ENCODE measurements at places on chromosomes 2 and 18.

DNA sequence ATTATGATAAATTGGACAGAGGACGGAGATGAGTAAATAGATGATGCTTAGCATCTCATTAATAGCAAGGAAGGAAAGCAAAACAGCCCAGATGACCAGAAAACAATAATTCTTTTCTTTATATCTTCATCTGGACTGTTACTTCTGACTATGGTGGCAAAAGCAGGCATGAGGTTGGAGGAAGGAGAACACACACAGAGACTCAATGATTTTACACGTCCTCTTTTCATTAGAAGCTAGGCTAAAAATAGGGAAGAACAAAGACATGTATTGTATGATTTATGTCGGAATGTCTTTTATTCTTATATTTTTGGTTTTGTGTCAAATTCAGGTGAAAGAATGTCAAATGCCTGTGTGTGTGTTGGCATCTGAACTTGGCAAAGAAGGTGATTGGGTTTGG, 137.1 kb downstream of the MAP2 start:
- DNase-seq: no peak

- DNase-seq: no peak
These were observed 850 bp downstream of the DNAJB2 start for GRCh38 chr2:219279916-219280516.

- DNase-seq: no peak
These were observed 77.7 kb downstream of the GULP1 start for GRCh38 chr2:188369365-188369764.

- DNase-seq: peak; percentile 70
These were observed 9.3 kb upstream of the THADA start for GRCh38 chr2:43605079-43605655.

DNA sequence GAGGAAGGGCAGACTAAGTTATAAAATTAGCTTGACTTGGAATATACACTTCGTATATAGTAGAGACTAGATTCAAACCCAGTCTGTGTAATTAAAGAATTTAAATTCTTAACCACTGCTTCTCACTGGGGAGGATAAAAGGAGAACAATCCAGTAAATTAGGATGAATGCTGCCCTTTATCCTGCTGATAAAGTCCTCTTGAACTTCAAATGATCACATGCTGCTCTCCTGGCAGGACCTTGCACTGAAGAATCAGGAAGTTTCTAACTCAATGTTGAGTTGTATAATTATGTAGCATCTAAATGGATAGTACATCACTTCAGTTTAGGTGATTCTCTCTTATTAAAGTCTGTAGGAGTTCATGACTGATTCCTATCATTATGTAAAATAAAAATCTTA, 1179.7 kb downstream of the DSC3 start:
- no peak for DNase-seq

DNA sequence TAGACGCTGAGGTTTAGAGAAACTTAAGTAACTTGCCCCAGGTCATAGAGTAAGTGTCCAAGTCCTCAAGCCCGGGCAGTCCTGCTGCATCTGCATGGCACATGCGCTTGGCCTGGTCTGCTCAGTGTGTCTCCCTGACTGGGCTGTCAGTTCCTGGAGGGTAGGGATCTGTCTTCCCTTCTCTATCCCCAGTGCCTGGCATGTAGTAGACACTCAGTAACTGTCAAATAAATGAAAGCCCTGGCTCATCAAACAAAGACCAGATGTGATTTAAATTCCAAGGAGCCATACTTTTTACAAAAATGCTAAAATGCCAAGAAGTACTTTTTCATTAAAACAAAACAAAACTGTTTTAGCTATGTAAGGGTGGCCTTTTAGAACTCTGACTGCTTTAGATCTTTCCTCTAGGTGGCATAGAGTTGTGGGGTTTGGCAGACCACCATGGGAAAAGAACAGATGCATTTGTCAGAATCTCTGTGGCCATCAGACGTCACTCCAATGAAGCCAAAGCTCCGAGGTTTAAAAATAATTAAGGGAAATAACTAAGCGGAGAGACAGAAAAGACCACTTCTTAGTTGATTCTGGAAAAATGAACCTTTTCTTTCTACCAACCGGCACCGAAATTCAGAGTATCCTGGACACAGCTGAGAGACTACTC, 34.0 kb downstream of the EPAS1 start:
- no peak for DNase-seq

DNA sequence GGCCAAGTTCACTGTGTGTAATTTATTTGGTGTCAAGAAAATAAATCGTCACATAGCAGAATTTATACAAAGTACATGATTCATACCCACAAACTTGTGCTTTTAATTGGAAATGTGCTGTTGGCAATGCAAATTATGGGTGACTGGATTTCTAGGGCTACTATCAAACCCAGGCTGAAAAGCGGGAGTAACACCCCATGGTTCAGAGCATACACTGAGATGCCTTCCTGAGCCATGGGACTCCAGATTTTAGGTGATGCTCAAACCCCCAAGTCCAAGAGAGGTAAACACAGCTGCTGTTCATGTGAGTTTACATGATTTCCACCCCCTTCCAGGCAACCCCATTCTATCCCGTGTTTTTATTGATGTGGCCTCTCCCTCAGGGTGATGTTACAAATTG, 565.9 kb upstream of the ID2 start:
- DNase-seq: no peak

- no peak for DNase-seq
These were observed 2.1 kb upstream of the VWA3B start for GRCh38 chr2:98084869-98085238.

GRCh38 chr2:53460347-53460746, 307.3 kb upstream of the CHAC2 start:
- DNase-seq: no peak

GRCh38 chr2:223560749-223561435, 41.3 kb downstream of the SCG2 start:
- DNase-seq: no peak

- DNase-seq: peak; percentile 18
These were observed 180.2 kb upstream of the KLHL29 start for GRCh38 chr2:23204685-23205242.

GRCh38 chr2:134677856-134678756, 40.7 kb downstream of the TMEM163 start:
- no peak for DNase-seq

GRCh38 chr2:25617948-25618646, 55.3 kb downstream of the DTNB start:
- peak; percentile 35 for DNase-seq

- DNase-seq: no peak
These were observed 731.7 kb upstream of the ID2 start for GRCh38 chr2:7950035-7950612.

DNA sequence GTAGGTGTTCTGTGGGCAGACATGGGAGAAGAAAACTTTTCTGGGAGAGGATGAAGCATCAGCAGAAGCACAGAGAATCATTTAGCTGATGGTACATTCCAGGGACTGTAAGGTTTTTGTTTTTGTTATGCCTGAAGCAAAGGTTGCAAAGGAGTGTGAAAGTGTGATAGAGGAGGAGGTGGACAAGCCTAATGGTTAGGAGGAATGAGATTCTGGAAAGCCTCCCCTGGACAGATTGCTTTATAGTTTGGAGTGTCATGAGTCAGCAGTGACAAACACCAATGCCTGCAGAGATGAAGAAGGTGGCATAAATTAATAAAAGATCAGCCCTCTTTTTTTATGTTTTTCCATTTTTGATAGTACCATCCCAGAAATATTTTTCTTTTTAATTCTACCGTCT, 171.6 kb upstream of the BOD1L2 start:
- DNase-seq: no peak

DNA sequence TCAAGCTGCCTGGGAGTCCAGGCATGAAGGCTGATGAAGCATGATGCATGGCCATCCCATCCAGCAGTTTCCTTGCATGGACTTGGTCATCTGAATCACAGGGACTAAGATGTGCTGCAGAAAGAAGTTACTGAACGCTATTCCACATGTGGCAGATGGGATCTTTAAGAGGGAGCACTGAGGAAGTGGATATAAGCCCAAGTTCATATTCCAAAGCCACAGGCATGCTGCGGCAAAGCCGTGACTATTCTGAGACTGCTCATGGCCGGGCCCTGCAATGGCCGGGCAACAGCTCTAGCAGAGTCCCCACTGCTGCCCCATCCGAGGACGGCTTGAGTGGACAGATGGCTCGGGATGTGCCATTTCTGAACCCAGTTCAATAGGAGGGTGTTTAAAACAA, 61.5 kb downstream of the STPG4 start:
- DNase-seq: no peak

DNA sequence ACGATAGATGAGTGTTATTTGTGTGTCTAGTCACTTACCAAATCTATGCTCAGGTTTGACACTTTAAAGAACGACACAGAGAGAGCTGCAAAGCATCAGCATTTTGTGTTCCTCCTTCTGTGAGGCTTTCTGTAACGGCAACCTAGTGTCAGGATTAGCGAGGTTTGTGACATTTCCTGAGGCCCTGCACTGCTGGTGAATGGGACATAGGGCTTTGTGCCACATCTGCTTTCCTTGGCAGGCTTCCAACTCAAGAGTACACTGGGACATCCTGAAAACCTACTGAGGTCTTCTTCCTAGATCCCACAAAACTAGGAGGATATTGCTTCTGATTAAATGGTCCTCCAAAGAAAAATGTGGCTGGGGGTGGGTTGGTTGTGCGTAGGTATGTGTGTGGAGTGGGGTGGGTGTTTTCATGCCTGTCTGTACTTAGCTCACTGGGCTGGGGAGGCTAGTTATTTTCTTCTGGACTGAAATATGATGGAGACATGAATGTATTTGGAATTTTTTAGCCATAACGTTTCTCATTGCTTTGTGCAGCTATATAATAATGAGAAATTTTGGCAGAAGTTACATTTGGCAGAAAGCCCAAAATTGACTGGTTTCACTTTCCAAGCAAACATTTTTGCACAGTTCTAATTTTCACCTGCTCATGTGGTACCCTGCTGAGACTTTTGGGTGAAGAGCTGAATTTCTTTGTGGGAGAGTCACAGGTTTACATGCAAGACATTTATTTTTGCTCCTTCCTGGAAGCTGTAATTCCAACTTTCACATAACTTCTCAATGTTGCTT, 308.4 kb downstream of the XIRP2 start:
- peak; percentile 35 for DNase-seq

GRCh38 chr2:59935005-59935404, 618.4 kb downstream of the BCL11A start:
- DNase-seq: no peak

- no peak for DNase-seq
These were observed 37.2 kb upstream of the OTX1 start for GRCh38 chr2:63013438-63013837.

Data from left lung (tissue), 14 donors.